ENCODE measurements at places on chromosomes 12 and 14. TPM values are rescaled to one million over a fixed set of nuclear protein-coding genes. Genes with fewer than 3 reads are reported as not detected.

CLEC9A gene
- not detected for total RNA-seq

TMPO gene
- total RNA-seq: 157 TPM

RIN3 gene
- total RNA-seq: 8.8 TPM

RAB21 gene
- total RNA-seq: 13.6 TPM

KRT6A gene
- total RNA-seq: under 0.01 TPM

PPP4R3A gene
- 50.0 TPM for total RNA-seq

NTF3 gene
- 0.50 TPM for total RNA-seq

GLT1D1 gene
- total RNA-seq: not detected

WNT1 gene
- not detected for total RNA-seq

TMEM233 gene
- total RNA-seq: under 0.01 TPM

PIP4P1 gene
- 26.5 TPM for total RNA-seq

CCDC177 gene
- total RNA-seq: under 0.01 TPM

NINJ2 gene
- total RNA-seq: 0.29 TPM

EFS gene
- 1.7 TPM for total RNA-seq

LACRT gene
- not detected for total RNA-seq

ENDOU gene
- 0.29 TPM for total RNA-seq

NR4A1 gene
- 4.3 TPM for total RNA-seq

CABP1 gene
- 0.66 TPM for total RNA-seq

SLCO1B3 gene
- not detected for total RNA-seq

ACOT4 gene
- 0.15 TPM for total RNA-seq

KRT7 gene
- total RNA-seq: 8.7 TPM

MYF6 gene
- not detected for total RNA-seq

CLEC4D gene
- not detected for total RNA-seq

BCL11B gene
- under 0.01 TPM for total RNA-seq

TNFAIP2 gene
- total RNA-seq: 190 TPM
